ENCODE measurements at places on chromosomes 3 and 15.

DNA sequence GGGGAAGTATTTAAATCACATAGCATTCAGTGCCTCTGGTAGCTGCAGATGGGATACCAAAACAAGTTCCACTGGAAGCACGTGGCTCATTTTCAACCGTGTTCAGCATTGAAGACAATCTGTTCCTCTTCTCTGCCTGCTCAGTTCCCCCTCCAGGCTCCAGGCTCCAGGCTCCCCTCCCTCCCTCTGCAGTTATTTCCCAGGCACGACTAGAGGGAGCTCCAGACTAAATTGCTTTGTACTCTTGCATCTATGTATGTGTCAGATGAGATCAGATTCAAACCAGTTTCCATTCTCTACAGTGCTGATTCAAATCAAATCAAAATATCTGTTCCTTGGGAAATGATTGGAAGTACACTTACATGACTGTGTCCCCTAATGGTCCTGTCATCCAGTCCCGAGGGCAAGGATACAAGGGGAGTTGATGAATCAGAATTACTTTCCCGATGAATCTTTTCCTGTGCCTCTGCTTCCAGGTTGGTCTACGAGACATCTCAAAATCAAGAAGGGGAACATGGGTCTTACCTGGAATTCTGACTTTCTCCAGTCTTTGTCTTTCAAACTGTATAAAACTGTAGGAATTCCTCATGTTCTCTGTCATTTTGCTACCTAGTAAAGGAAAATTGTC is 600.5 kb downstream of the EDEM1 start:
- no peak for DNase-seq

- no peak for DNase-seq
Observed at GRCh38 chr3:128879991-128880390, 571 bp downstream of the ACAD9 start.

- DNase-seq: no peak
Observed at GRCh38 chr3:14834807-14835466, 16.2 kb downstream of the FGD5 start.

- no peak for DNase-seq
Observed at GRCh38 chr3:1587426-1587825, 494.6 kb downstream of the CNTN6 start.

DNA sequence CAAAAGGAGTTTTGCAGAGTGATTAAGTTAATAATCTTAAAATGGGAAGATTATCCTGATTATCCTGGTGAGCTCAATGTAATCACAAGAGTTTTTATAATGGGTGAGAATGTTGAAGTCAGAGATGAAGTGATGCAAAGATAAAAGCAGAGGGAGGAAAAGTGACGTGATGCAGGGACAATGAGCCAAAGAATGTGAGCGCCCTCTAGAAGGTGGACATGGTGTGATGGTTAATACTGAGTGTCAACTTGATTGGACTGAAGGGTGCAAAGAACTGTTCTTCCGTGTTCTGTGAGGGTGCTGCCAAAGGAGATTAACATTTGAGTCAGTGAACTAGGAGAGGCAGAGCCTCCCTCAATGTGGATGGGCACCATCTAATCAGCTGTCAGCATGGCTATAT is 569.6 kb upstream of the AGTR1 start:
- DNase-seq: no peak

DNA sequence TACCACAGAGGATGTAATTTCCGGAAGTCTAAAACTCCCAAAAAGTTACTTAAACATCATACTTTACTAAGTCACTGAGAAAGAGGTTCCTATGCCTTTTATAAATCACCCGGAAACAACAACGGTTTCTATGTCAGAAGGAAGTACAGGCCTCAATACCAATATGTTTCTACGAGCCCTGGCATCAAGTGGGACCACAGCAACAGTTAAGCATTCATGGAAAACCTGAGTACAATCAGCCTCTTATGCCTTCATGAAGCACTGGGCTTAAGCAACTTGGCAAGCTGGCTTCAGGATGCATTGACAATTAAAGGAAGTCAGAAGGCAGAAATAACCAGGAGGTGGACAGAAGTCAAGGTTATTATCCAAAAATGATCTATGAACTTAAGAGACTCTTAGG is 19.1 kb upstream of the B3GNT5 start:
- DNase-seq: no peak

- DNase-seq: no peak
Observed at GRCh38 chr3:44981751-44982150, 5.7 kb downstream of the EXOSC7 start.

- no peak for DNase-seq
Observed at GRCh38 chr3:160157321-160157720, 67.9 kb upstream of the C3orf80 start.
